ENCODE measurements at places on chromosomes 13 and 19.

GRCh38 chr19:47608969-47609905, at the start of gene BICRA:
Gene BICRA, plus strand, starts transcription at chr19:47609134. Its CDS starts 64,441 bp downstream, at chr19:47673575.
- DNase-seq, result peak; percentile 74

DNA sequence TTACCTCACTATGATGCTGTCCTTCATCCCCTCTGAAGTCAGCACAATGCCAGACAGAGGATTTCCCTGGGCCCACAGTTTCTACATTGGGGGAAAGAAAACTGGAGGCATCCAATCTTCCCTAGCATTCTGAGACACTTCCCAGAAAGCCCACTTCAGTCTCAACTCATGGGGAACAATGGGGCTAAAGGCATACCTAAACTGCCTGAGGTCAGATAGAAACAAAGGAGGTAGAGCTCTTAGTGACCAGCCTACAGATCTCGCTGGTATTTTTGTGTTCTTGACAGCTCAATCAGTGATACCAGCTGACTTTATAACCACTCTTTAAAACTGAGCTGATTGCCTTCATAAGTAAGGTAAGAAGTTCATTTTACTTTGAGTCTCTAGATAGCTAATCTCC, 881.0 kb upstream of the GPC6 start:
- no peak for DNase-seq

- DNase-seq, result no peak
Measured at GRCh38 chr13:37608750-37609339, 10.3 kb upstream of the POSTN start.

DNA sequence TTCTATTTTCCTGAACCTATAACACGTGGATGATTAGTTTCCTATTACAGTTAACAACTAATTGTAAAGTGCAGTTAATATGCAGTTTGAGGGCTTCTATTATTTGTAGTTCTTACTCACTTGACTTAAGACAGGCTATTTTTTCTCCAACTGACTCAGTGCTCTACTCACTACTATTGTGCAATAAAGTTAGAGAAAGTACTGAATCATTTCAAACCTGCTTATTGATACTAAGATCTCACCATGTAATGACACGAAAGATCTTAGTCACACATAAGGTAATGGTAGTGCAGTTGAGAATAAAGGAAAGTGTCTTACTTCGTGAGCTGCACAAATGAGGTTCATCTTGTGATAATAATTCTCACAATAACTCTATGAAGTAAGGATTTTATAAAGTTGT, 22.8 kb upstream of the ITM2B start:
- DNase-seq, result no peak

DNA sequence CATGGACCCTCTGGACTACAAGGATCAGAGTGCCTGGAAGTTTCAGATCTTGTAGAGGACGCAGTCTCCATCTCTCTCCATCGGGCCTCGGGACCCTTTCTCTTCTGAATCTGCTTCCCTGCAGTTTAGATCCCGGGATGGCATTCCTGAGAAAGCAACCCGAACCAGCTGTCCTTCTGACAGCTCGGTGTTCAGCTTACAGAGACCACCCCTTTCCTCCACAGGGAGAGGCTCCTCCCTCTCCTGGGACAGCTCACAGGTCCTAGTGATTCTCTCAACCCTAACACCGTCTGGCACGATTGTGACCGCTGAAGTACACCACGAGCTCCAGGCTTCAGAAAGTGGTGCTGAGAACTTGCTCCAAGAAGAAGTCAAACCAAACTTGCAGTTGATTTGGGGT, 18.2 kb downstream of the CRX start:
- DNase-seq, result no peak

DNA sequence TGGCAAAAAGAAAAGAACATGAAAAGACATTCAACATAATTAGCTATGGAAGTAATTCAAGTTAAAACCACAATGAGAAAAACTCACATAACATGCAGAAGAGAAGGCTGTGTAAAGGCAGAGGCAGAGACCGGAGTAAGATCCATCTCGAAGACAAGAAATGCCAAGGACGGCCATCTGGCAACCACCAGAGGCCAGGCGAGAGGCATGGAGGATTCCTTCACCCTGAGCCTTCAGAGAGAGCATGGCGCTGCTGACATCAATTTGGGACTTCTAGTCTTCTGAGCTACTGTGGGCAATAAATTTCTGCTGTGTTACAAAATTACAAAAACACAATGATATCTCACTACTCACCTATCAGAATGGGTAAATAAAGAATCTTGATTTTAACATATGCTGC, 381.0 kb downstream of the TSHZ3 start:
- DNase-seq, result no peak

GRCh38 chr13:81722456-81722855, 1381.5 kb upstream of the SPRY2 start:
- DNase-seq, result no peak

GRCh38 chr13:77930430-77930829, 11.8 kb upstream of the EDNRB start:
- no peak for DNase-seq

GRCh38 chr13:30440910-30441703, 18.8 kb downstream of the UBE2L5 start:
- DNase-seq, result no peak

GRCh38 chr13:110225609-110226574, 81.1 kb downstream of the COL4A1 start:
- no peak for DNase-seq

GRCh38 chr13:23381866-23382265, 51.6 kb downstream of the SACS start:
- DNase-seq, result no peak

DNA sequence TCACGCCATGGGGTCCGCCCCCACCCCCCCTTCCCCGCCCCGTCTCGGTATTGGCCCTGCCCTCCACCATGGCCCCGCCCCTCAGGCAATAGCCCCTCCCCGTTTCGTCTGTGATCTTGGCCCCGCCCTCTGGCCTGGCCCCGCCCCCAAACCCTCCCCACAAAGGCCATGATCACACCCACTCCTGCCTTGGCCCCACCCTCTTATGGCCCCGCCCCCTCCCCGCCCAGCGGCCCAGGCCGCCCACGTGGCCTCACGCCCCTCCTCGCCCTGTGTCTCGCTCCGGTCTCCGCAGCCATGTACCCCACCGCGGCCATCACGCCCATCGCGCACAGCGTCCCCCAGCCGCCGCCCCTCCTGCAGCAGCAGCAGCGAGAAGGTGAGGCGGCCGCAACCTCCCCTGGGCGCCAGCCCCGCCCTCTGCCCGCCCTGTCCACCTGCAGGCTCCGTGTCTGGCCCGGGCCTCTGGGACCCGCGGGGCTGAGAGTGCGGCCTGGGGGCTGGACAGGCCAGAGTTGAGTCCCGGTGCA, 61.3 kb downstream of the CELF5 start:
- DNase-seq, result peak; percentile 38

DNA sequence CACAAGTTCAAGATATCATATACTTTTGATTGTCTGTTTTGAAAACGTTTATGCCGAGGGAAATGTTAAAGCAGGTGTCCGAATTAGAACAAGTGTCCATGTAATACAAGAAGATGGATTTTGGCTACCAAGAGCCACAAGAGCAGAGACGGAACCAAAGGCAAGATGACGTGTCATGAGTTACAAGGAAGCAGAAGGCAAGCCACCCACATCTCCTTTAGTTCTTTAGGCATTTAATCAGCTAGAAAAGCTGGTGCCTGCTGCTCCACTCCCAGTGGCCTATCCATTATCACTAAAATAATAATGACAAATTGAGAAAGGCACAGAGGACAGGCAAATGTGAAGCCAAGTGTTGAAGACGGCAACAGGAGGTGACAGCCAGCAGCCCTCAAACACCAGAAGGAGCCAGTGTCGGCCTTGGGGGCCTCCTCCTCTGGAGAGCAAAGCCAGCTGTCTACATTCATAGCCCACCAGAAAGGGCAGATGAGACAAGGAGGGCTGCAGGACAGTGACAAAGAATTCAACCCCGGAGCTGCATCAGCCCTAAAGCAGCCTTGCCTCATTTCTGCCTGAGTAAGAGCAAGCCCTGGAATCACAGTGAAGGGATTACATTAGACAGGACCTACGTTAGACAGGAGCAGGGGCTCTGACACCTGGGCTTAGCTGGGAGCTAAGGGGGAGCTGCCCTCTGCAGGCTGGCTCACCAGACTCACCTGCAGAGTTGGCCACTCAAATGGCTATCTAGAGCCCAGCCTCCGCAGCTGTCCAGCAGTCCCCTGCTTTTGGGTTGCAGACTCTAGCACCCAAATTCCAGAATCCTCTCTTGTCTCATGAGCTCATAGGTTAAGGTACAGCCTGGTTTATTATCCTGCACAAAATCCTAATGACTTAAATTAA, 569.9 kb downstream of the UQCRFS1 start:
- DNase-seq, result no peak

- no peak for DNase-seq
Measured at GRCh38 chr13:63393112-63393511, 1977.5 kb upstream of the PCDH20 start.

- no peak for DNase-seq
Measured at GRCh38 chr13:50140153-50140552, 124.9 kb downstream of the KCNRG start.

DNA sequence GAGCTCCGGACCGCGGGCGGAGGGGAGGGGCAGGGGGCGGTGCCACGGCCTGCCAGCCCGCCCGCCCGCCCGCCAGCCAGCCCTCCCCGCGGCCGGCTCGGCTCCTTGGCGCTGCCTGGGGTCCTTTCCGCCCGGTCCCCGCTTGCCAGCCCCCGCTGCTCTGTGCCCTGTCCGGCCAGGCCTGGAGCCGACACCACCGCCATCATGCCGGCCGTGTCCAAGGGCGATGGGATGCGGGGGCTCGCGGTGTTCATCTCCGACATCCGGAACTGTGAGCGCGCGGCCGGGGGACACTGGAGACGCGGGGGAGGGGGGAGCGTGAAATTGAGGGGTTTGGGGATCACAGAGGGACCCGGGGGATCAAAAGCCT, at the start of gene AP2A1:
Gene AP2A1, plus strand, starts transcription at position 72 of the 370 bp plus-strand sequence. Its CDS starts 133 bp downstream, at position 205.
- DNase-seq, result no peak

DNA sequence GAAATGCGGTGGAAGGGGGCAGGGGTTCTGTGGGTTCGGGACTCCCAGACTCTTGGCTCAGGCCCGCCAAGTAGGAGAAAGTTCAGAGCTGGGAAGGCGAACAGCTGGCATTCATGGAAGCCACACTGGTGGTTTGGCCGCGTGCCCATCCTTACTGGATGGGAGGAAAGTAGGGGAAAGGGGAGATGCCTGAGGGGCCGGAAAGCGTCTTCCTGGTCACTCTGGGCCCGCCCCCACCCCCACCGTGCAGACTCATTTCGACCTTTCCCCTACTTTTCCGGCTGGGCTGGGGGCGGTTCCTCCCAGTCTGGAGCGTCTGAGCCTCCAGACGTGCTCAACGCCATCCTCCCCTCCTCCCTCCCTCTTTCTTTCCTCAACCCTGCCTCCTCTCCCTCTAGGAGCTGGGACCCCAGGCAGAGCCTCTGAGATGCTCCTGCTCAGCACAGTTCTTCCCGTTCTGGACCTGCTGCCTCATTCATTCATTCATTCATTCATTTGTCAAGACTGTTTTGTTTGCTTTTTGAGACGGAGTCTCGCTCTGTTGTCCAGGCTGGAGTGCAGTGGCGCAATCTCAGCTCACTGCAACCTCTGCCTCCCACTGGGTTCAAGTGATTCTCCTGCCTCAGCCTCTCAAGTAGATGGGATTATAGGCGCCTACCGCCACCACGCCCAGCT, 3.5 kb downstream of the ANGPTL4 start:
- no peak for DNase-seq

DNA sequence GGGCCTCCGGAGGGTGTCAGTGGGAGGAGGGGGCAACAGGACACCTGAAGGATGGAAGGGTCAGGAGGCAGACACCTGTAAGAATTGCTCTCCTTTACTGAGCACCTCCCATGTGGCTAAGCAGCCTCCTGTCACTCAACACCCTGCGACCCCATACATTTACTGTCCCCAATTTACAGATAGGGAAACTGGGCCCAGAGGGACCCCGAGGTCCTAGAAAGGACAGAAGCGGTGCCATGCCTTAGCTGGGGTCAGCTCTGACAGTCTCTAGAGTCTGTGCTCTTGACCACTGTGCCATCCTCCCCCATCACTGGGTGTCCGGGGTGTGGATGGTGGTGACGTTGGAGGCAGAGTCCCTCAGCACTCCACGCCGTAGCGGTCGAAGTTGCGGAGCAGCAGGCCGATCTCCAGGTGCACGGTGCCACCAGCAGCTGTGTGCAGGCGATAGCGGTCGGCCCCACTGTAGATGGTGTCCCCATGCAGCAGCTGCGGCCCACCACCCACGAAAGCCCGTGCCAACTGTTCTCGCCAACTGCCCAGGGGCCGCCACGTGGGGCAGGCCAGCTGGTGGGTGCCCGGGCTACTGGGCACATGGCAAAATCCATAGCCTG, 726 bp upstream of the TGFB1 start:
- no peak for DNase-seq

GRCh38 chr13:81017513-81018152, 676.7 kb upstream of the SPRY2 start:
- no peak for DNase-seq

DNA sequence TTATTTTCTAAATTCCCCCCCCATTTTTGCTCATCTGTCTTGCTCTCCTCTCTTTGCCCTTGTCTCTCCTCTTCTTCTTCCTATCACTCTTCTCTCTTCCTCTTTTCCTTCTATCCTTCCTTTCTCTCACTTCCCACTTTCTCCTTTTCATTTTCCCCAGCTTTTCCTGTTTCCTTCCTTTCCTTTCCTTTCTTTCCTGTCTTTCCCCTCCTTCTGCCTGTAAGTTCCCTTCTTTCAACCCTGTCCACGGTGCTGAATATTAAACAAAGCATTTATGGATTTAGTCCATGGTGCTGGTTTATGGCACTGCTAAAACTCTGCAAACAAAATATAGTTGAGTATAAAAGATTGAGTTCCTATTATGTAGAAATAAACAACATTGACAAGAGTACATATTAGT, 27.6 kb downstream of the SCEL start:
- no peak for DNase-seq

DNA sequence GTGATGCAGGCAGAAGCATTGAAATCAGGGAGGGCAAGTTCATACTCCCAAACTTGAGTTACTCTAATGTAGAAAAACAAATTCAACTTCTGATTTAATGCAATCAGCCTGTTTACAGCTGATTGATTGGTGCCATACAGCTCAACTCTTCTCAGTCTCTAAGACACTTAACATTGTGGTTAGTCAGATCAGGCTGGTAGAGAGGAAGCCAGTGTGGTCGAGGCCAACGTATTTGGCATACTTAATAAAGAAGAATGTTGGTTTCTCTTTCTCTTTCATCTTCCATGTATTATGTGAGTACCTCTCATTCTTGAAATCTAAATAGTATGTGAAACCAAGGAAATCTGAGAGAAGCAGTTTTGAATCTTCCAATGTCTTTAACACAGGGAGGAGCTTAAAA, 255.0 kb upstream of the SLITRK1 start:
- peak; percentile 18 for DNase-seq

GRCh38 chr13:113239357-113239756, 29.9 kb downstream of the CUL4A start:
- DNase-seq, result no peak

DNA sequence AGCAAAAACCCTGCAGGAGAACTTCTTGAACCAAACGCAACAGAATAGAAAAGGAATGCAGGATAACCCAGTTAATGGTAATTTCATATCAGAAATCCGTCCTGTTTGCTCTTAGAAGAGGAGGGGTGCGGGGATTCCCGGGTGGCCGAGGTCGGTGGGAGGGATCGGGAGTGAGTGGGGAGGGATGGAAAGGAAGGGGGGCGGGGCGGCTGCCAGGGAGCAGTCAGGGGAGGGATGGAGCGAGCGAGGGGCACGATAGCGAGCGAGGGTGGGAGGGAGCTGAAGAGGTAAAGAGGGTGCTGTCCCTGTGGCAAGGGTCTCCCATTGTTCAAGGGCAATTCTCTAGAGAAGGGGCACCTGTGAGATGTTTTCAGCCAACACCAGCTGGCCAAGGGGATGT, 26.5 kb downstream of the CD177 start:
- DNase-seq, result no peak

- DNase-seq, result no peak
Measured at GRCh38 chr13:34465423-34465922, 476.6 kb upstream of the NBEA start.

Data from stimulated activated CD8-positive, alpha-beta memory T cell treated with anti-CD3 and anti-CD28 coated beads, Interleukin-4, amount 100 ng/mL, for 24 hours (primary cell).